ENCODE measurements at places on chromosomes 1 and 21. TPM values are rescaled to one million over a fixed set of nuclear protein-coding genes. Genes with fewer than 3 reads are reported as not detected.
A peak's percentile ranks its signal among the peaks of the same experiment; 100 is the strongest.

GRCh38 chr1:29392486-29393450 is 156.4 kb downstream of the PTPRU start:
- no peaks in the 10 kb centered on the region for H3K36me3 ChIP-seq
- H3K4me3 ChIP-seq = no peak overlapping the region
- H3K27me3 ChIP-seq = no peaks in the 10 kb centered on the region
- H3K27ac ChIP-seq = no peak overlapping the region
- no peaks in the 10 kb centered on the region for H3K4me1 ChIP-seq

DNA sequence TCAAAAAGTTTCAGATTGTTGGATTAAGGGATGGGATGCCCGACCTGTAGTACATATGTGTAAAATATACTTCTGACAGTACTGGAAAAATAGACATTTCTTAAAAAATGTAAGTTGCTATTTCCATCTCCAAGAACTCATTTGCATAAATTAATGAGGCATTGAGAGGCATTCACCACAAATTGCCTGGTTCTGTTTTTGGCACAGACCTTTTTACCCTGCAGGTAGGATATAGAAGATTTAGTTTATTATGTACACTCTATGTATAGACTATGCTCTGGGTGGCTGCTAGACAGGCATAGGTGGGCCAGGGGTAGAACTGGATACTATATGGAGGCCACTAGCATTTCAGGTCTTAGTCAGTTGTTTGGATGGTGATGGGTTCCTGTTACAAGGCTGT is 8.0 kb downstream of the CCDC17 start:
- no peak for DNase-seq
- no peak overlapping the region for H3K27ac ChIP-seq
- peaks cover 7% of the 10 kb centered on the region for H3K4me1 ChIP-seq
- no peak overlapping the region for H3K4me3 ChIP-seq

GRCh38 chr21:33360281-33360680 is 35.5 kb downstream of the IFNAR1 start:
- peaks cover 23% of the 10 kb centered on the region for H3K4me1 ChIP-seq
- no peaks in the 10 kb centered on the region for H3K27me3 ChIP-seq
- H3K27ac ChIP-seq = peak overlapping the region; percentile 48
- no peak for DNase-seq
- peaks cover 7% of the 10 kb centered on the region for H3K36me3 ChIP-seq

GRCh38 chr1:39104158-39105060 is 78.3 kb downstream of the NDUFS5 start:
- no peaks in the 10 kb centered on the region for H3K27me3 ChIP-seq
- H3K36me3 ChIP-seq = no peaks in the 10 kb centered on the region
- H3K4me1 ChIP-seq = peaks cover 63% of the 10 kb centered on the region
- no peak for DNase-seq
- peak overlapping the region; percentile 75 for H3K4me3 ChIP-seq

DNA sequence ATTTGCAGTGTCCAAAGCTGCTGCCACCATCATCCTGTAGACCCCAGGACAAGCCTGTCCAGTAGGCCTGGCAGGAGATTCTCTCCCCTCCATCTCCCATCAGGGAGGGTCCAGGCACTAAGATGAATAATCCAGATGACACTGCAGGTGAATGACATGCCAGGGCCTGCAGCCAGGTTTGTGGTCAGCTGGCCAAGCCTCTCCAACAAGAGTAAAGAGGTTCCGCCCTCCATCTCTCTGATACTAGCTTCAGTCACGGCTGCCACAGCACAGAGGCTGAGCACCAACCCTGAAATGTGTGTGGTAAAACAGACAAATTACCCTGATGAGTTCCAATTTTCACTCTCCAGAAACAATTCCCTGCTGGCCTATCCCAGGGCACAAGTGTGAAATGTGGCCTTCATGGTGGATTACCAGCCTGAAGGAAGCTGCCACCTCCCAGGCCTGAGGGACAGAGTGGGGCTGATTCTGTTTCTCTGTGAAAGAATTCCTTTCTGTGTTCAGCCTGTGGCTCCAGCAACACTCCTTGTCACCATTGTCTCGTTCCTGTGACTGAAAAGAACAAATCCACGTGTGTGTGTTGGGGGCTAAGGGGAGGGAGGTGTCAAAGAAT is 19.9 kb upstream of the LHX4 start:
- H3K4me1 ChIP-seq = no peaks in the 10 kb centered on the region
- H3K27ac ChIP-seq = no peak overlapping the region
- no peak for DNase-seq
- no peaks in the 10 kb centered on the region for H3K27me3 ChIP-seq

DNA sequence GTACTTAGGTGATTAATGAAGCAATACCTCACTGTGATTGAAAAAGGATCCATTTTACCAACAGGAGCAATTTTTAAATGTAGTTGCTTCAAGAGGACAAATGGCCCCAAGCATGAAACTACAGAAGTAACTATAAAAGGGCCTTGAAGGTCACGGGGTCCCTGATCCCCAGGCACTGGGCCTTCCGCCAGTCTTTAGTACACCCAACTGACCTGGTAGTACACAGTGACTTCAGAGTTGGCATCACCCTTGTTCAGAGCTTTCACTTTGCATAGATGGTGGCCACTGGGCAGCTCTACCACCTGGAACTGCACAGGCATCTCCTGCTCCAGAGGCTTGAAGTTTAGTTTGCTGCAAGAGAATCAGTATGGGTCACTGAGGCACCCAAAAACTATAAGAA is 84.3 kb downstream of the NRDC start:
- DNase-seq = no peak
- H3K36me3 ChIP-seq = no peaks in the 10 kb centered on the region
- no peak overlapping the region for H3K27ac ChIP-seq

DNA sequence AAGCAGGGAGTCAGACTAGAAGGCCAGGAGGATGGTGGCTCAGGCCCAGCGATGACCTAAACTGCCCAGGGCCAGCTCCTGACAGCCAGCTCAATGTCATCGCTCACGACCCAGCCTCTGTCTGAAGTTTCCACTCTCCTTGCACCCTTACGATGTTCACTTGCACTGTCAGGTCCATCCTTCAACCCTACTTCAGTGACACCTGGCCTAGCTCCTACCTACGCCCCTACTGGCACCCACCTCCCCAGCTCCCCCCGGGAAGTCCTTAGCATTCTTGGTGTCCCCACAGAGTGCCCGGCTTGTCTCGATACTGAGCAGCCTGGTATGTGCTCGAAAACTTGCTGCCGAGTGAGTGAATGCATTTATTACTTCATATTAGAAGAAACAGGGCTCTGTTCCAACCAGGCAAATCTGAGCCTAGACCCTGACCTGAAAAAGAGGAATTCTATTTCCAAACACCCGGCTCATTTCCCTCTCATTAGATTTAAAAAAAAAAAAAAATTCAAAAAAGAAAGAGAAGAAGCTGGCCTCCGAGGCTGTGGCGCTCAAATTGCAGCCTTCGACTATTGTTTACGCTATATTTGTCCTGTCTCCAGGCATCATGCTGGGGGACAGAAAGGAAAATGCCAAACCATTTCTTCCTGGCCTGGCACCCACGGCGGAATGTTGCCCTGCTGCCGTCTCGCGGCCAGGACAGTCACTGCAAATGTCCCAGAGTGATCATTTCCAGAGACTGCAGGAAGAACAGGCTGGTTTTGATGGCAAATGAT is 29.8 kb upstream of the LRRC38 start:
- peaks cover 17% of the 10 kb centered on the region for H3K4me1 ChIP-seq
- no peaks in the 10 kb centered on the region for H3K36me3 ChIP-seq
- H3K27me3 ChIP-seq = no peaks in the 10 kb centered on the region
- DNase-seq = no peak
- H3K4me3 ChIP-seq = no peak overlapping the region

DNA sequence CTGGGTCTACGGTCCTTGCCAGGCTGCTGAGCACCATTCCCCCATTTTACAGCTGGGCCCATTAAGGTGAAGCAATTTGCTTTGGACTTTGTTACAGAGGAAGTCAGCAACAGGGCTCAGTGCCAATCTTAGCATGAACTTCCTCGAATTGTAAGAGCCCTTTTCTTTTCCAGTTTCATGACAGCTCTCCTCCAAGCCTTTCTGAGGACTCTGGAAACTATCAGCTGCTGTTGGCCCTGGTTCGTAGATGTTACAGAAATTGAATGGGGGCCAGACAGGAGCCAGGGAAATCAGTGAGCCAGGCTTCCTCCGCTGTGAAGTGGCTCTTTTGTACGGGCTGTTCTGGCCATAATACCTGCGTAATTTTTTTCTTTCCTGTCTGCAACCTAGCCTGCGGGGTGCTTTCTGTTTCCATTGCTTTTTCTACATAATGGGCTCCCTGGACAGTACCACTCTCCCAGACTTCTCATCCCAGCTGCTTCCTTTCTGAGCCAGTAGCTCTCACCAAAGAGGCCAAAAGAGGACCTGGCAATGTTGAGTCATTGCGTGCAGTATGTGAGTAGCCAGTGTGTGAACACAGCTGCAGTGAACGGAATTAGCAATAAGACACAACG is 386.3 kb downstream of the DISC1 start:
- peaks cover 15% of the 10 kb centered on the region for H3K4me1 ChIP-seq
- no peak for DNase-seq
- H3K27ac ChIP-seq = peak overlapping the region; percentile 39
- no peaks in the 10 kb centered on the region for H3K27me3 ChIP-seq
- H3K4me3 ChIP-seq = no peak overlapping the region

- H3K36me3 ChIP-seq = no peaks in the 10 kb centered on the region
- no peak for DNase-seq
- H3K4me1 ChIP-seq = no peaks in the 10 kb centered on the region
- no peak overlapping the region for H3K4me3 ChIP-seq
Measured at GRCh38 chr1:29525941-29526340, 289.6 kb downstream of the PTPRU start.

GRCh38 chr1:55635856-55636255 is 420.7 kb upstream of the USP24 start:
- no peaks in the 10 kb centered on the region for H3K27me3 ChIP-seq
- H3K27ac ChIP-seq = peak overlapping the region; percentile 38
- peaks cover 24% of the 10 kb centered on the region for H3K4me1 ChIP-seq
- H3K4me3 ChIP-seq = no peak overlapping the region

The C1orf87 gene
- total RNA-seq = not detected

The C1orf185 gene
- not detected for total RNA-seq

The GSTM1 gene
- 156 TPM for total RNA-seq

The ERO1B gene
- total RNA-seq = 10.3 TPM

The S100A16 gene
- total RNA-seq = 259 TPM

The PODN gene
- 207 TPM for total RNA-seq

The OR2L8 gene
- total RNA-seq = not detected

The NKAIN1 gene
- not detected for total RNA-seq

The PGLYRP4 gene
- 3.9 TPM for total RNA-seq

Data from vagina (tissue), 2 donors.